ENCODE measurements at places on chromosomes 5 and 9. TPM values are rescaled to one million over a fixed set of nuclear protein-coding genes. Genes with fewer than 3 reads are reported as not detected.

The WNT8A gene
- polyA plus RNA-seq = not detected

The FOXD4L6 gene
- polyA plus RNA-seq = not detected

The ORM2 gene
- polyA plus RNA-seq = not detected

The ACOT12 gene
- polyA plus RNA-seq = not detected

The FAM221B gene
- polyA plus RNA-seq = not detected

DNA sequence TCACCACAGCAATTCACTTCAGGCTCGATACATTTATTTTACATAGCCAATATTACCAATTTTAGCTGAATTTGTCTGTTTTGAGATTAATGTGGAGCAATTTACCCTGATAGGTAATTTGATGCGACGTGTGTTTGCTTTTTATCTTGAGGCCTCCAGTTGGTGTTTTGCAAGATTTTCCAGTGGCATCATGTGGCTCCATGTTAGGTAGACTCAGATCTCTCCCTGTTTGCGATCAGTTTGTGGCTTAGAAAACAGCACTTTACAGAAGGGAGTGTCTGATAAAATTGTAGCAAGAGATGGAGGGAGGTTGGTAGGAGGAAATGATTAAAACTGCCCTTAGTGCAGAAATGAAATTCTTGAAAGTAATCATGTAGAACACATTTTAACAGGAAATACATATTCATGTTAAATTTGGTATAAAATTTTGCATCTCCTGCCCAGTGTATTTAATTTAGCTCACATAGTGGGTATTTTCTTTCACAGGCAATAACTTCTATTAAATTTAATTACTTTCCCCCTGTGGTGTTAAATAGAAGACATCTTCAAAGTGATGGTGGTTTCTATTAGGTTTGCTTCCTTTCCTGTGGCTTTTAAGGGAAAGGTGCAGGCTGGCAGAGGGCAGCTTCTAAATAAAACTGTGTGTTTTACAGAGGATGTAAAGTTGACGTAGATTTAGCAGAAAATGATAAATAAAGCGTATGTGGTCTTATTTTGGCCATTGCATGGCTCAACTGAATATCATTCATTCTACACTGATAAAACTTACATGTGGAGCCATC is 135.8 kb downstream of the KDM4C start:
- no peak overlapping the region for H3K27ac ChIP-seq
- H3K36me3 ChIP-seq = 0 out of 2 replicates have a peak, but pooled peaks cover 4% of the 10 kb centered on the region
- DNase-seq = no peak
- H3K4me3 ChIP-seq = no peak overlapping the region
- H3K27me3 ChIP-seq = no peaks in the 10 kb centered on the region

GRCh38 chr5:141388661-141389060 is 1.2 kb downstream of the PCDHGB4 start:
- no peak overlapping the region for H3K27ac ChIP-seq
- DNase-seq = no peak
- no peak overlapping the region for H3K4me3 ChIP-seq
- no peaks in the 10 kb centered on the region for H3K36me3 ChIP-seq

DNA sequence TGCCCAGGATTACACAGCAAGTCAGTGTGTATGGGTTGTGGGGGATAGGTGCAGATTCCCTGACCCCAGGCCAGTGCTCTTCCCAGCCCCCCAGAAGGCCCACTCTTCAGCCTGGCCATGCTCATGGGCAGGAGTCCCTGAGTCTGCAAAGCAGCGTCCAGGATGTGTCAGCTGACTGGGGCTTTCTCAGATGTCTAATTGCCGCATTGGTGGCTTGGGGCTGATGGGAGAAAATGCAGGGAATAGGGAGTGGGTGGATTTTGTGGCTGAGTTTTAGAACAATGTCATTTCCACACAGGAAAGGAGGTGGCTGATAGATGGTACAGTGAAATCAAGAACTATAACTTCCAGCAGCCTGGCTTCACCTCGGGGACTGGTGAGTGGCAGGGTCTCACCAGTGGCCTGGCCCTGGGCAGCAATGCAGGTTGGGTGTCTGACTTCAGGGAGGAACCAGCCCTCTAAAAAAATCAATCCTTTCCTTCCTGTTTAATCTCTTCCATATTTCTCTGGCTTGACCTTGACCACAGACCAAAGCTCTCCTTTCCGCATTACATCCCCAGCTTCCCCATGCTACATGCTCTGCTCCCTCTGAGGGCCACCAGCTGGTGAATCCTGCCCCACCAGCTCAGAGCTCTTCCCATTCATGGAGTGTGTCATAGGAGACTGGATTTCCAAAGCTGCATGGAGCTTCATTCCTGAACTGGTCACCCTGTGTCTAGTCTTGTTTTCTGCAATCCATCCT is 14.2 kb downstream of the GLIPR2 start:
- H3K27ac ChIP-seq = peak overlapping the region; percentile 67
- no peaks in the 10 kb centered on the region for H3K27me3 ChIP-seq
- H3K4me3 ChIP-seq = no peak overlapping the region
- H3K36me3 ChIP-seq = no peaks in the 10 kb centered on the region

DNA sequence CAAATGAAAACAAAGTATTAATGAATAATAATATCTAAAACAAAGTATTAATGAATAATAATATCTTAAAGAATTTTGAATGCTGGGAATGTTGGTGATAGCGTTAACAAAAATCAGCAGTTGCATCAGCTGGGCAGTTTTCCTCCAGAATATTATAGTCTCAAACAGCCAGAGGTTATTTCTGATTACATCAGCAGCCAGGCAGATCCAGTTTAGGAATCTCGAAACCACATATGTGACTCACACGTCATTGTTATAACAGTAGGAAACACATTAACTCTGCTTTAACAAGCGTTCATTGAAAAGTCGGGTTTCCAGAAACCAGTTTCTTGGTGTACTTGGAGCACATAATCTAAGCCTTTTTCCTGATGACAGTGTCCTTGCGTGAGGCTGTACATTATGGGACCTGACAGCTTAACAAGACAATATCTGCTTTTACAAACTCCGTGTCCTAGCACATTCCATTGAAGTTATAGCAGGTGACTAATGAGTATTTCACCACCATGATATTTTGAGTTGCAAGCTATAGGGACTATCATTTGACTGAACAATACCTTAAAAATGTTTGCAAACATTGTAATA is 559.5 kb upstream of the KLF4 start:
- peaks cover 37% of the 10 kb centered on the region for H3K4me1 ChIP-seq
- peak; percentile 94 for DNase-seq
- H3K4me3 ChIP-seq = peak overlapping the region; percentile 1
- peak overlapping the region; percentile 87 for H3K27ac ChIP-seq
- no peaks in the 10 kb centered on the region for H3K27me3 ChIP-seq

DNA sequence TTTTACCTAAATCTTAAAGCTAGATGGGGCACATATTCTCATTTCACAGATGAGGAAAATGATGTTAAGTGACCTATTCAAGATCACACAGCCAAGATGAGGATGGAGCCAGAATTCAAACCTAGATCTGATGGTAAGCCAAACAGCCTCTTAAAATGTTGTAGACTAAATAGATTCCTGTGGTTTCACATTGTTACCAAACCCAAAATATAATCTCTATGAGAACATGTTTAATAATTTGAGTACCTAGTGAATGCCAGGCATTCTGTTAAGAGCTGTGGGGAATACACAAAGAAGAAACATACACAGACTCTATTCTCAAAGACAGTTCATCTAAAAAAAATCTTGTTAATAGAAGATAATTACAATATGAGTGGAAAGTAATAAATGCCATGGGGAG is 25.2 kb downstream of the HOMER1 start:
- H3K36me3 ChIP-seq = no peaks in the 10 kb centered on the region
- H3K4me1 ChIP-seq = peaks cover 18% of the 10 kb centered on the region
- H3K27me3 ChIP-seq = no peaks in the 10 kb centered on the region
- peak; percentile 44 for DNase-seq
- H3K4me3 ChIP-seq = no peak overlapping the region
- no peak overlapping the region for H3K27ac ChIP-seq

DNA sequence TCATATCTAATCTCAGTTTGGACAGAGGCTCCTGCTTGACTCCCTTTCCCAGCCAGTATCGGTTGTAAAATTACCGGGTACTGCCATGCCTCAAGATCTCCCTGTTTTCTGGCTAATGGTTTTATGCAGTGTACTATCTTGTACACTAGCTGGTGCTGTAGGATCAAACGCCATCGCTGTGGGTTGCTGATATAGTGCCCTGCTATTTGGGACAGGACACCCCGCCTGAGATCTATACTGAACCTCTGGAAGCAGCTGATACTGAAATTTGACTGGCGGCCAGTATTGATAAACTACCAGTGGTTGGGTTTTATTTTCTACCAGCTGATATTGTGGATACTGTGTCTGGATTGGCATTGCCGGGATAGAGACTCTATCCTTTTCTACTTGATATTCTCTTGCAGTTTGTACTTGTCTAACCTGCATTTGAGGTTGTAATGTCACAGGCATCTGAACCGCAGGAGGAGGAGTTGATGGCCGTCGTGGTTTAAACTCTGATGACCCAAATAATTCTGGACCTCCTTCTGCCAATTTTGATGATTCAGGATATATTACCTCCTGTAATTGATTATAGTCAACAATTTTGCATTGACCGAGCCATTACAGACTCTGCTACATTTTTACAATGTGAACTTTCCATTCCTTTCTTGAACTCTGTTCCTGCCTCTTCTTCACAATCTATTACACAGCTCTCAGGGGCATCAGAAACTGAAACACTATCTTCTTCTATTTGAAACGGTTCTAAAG is 112.5 kb upstream of the LARP1 start:
- no peaks in the 10 kb centered on the region for H3K27me3 ChIP-seq
- no peak overlapping the region for H3K4me3 ChIP-seq
- H3K36me3 ChIP-seq = no peaks in the 10 kb centered on the region

DNA sequence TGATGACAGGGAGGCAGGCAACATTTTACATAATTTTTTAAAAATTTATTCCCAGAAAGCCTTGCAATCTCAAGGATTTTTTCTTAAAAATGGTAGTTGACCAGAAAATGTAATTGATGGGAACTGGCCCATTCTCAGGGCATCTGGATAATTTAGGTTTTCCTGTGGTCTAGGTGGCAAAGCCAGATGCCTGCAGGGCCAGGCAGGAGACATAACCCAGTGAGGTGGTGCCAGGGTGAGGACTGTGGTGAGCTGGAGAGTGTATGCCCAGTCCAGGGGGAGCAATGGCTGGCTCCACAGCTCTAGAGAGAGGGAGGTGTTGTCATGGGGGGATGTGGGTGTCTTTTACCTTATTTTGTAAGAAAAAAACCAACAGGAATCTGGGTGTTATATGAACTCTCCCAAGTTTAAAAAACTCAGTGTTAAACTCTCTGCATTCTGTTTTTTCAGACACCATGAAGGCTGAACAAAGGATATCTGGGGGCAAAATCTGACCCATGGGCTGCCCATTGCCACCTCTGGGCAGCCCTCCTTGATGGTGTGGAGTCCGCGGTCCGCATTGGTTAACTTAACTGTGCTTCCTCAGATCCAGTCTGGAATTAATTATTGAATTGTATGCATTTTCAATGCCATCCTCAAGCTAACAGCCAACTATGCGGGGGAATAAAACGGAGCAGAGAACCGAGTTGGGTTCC is 43.9 kb downstream of the BOD1 start:
- no peaks in the 10 kb centered on the region for H3K27me3 ChIP-seq
- DNase-seq = peak; percentile 17
- H3K36me3 ChIP-seq = no peaks in the 10 kb centered on the region
- H3K4me3 ChIP-seq = peak overlapping the region; percentile 62

All from GM23248 (cell line).